ENCODE measurements at places on chromosomes 16 and 17.

GRCh38 chr17:48629411-48629759 is 3.2 kb upstream of the HOXB9 start:
- no peak for DNase-seq

GRCh38 chr17:67434061-67434525 is 57.0 kb downstream of the PITPNC1 start:
- DNase-seq: no peak

- no peak for DNase-seq
These were observed 491.0 kb downstream of the CDH13 start for GRCh38 chr16:83117810-83118209.

DNA sequence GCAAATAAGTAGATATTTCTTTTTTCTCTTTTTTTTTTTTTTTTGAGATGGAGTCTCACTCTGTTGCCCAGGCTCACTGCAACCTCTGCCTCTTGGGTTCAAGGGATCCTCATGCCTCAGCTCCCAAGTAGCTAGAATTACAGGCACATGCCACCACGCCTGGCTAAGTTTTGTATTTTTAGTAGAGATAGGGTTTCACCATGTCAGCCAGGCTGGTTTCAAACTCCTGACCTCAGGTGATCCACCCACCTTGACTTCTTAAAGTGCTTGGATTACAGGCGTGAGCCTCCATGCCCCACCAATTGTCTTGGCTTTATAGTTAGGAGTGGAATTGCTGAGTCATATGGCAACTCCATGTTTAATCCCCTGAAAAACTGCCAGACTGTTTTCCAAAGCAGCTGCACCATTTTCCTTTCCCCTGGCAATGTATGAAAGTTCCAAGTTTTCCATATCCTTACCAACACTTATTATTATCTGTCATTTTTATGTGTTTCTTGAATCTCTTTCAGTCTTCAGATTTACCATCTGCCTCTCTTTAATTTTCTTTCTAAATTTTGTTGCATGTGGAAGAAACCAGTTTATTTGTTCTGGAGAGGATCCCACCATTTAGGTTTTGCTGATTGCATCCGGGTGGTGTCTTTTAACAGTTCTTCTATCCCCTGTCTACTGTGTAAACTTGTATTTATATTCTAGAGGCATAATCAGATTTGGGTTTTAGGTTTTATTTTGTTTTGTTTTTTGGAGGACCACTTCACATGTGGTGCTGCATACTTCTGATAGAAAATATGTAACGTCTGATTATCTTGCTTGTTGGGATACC is 9.9 kb upstream of the CES3 start:
- no peak for DNase-seq

DNA sequence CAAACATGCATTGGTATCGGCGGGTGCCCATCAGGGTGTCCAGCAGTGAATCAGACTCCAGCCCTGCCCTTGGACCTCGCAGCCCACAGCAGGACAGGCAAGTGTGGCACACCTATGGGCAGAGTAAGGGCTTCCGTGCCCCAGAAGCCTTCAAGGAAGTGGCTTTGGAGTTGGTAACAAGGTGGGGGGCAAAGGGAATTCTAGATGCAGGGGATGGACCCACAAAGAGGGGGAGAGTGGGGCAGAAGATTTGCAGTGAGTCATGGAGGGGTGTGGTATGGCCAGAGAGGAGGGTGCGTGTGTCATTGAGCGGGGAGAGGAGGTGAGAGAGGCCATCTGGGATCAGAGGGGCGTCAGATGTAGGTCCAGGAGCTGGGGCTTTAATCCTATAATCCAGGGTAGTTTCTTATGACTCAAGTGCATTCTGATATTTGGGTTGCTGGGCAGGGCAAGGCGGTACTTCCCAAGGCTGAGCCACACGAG is 8.5 kb upstream of the SPNS2 start:
- no peak for DNase-seq

GRCh38 chr16:533391-534123 is 6.0 kb downstream of the CAPN15 start:
- no peak for DNase-seq

GRCh38 chr17:34249478-34249877 is 5.6 kb upstream of the CCL2 start:
- DNase-seq: no peak

DNA sequence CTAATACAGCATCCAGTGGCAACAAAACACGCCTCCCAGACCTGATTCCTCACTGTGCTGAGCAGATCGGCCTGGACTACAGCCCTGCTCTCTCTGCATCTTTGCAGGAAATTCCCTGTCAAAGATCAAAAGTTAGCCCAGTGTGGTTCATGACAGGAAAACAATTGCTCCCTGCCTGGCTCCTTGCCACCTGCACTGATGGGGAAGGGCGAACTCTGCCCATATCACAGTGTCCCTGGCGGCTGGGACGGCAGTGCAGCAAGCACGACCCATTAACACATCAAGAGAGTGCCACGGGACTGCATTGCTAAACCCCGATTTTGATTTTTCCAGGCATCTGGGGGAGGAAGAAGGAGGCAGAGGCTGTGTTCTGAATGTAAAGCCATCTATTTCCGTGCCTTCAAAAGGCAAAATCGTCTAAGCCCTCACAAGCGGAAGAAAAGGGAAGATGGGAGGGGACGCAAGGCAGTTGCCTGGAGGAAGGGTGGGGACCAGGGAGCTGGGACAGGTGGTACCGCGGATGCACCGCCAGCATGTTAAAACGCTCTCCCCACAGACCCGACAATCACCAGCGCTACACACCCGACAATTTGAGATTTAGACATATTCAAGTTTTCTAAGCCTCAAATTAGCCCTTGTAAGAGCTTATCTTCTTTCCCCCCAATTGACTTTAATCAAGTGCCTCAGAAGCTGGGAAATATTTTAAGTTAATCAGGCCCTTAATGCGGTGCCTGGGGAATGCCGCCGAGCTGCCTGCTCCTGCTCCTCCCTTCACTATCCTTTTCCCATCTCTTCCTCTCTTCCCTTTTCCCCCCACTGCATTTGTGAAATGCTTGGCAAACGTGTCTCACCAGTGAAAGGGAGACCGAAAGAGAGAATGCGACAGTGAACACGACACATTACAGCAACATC is 238.8 kb upstream of the CDH5 start:
- DNase-seq: no peak
